ENCODE measurements at places on chromosomes 2 and 18. TPM values are rescaled to one million over a fixed set of nuclear protein-coding genes. Genes with fewer than 3 reads are reported as not detected.

Gene VWC2L
- polyA plus RNA-seq, result 0.18 TPM

Gene CHAC2
- polyA plus RNA-seq, result 4.9 TPM

Gene GPR55
- polyA plus RNA-seq, result 0.17 TPM

Gene MALL
- polyA plus RNA-seq, result 15.2 TPM

Gene SERPINB13
- polyA plus RNA-seq, result not detected

Gene SH3RF3
- 4.0 TPM for polyA plus RNA-seq

Gene ATP6V1C2
- polyA plus RNA-seq, result 8.1 TPM

Gene AQP12B
- polyA plus RNA-seq, result 0.35 TPM

Gene ESPNL
- 0.30 TPM for polyA plus RNA-seq

Gene IL1R2
- 0.47 TPM for polyA plus RNA-seq

Gene EVA1A
- polyA plus RNA-seq, result 12.9 TPM

Gene TMEM198
- polyA plus RNA-seq, result 2.5 TPM

Gene GYPC
- 55.8 TPM for polyA plus RNA-seq

Data from left kidney (tissue), 8 donors.